ENCODE measurements at places on chromosomes 5 and 9.

- DNase-seq = no peak
Measured at GRCh38 chr9:19087106-19088000, 15.4 kb downstream of the HAUS6 start.

GRCh38 chr9:69047371-69047770, 11.8 kb downstream of the FXN start:
- DNase-seq = no peak

- DNase-seq = no peak
Measured at GRCh38 chr5:18744441-18744840, 1110.2 kb downstream of the TAF11L14 start.

GRCh38 chr5:31553863-31554262, 21.8 kb downstream of the C5orf22 start:
- DNase-seq = no peak

- no peak for DNase-seq
Measured at GRCh38 chr9:25415718-25416117, 262.5 kb downstream of the TUSC1 start.

DNA sequence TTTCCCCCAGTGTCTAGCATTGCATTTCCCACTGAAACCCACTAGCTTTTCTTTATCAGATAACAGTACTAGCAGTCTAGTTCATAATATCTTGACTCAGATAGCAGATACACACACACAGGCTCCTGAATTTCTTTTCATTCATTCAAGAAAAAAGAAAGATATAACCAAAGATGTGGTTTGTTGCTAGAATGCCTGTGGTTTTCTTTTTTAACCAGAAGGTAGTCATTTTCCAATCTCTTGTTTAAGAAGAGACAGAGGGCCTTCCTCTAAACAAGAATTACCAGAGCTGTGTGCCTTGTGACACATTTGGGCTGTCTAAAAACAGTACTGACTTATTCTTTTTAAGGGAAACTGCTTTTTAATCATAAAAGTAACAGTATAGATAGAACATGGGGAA, 167.3 kb downstream of the PJA2 start:
- DNase-seq = no peak

- no peak for DNase-seq
Measured at GRCh38 chr5:67249590-67249895, 52.9 kb upstream of the CD180 start.

DNA sequence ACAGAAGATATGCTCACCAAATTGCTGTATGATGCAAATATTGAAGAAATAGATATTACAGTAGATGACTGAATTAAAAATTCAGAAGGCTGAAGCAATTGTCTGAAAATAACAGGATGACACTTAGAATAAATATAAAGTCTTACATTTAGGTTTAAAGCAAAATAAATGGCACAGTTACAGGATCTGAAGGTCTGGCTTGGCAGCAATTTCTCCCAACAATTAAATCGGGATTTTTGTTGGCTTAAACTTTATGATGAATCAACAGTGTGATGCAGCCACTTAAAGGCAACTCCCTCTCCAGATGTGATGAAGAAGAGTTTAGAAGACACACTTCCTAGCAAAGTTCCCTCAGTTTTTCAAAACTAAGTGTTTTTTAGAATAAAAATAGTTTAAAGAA, 80.5 kb downstream of the NREP start:
- no peak for DNase-seq

- DNase-seq = no peak
Measured at GRCh38 chr5:123511290-123511647, 708 bp upstream of the CSNK1G3 start.

- no peak for DNase-seq
Measured at GRCh38 chr9:75889577-75889976, 896 bp upstream of the PCSK5 start.

DNA sequence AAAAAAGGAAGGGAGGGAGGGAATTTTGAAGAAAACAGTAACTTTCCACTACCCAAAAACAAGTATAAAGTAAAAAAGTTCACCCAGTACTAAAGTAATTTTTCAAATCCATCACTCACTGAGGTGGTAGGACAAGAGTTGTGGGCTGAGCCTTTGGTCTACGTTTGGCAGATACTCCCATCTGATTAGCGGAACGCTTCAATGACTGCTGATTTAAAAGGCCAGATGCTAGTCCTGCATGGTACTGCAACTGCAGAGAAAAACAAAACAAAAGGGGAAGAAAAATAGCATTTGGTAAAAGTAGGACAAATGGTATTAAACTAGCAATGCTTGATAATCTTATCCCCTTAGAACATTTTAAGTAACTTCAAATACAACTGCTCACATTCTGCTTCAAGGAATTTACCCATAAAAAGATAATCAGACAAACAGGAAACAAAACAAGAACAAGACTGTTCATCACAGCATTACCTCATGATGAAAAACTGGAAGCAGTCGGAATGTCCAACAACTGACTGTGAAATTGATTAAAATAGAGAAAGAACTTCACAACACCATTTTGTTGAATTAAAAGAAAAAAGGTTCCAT, 65.4 kb downstream of the MED27 start:
- DNase-seq = no peak

- no peak for DNase-seq
Measured at GRCh38 chr5:98774192-98775033, 950 bp downstream of the RGMB start.

DNA sequence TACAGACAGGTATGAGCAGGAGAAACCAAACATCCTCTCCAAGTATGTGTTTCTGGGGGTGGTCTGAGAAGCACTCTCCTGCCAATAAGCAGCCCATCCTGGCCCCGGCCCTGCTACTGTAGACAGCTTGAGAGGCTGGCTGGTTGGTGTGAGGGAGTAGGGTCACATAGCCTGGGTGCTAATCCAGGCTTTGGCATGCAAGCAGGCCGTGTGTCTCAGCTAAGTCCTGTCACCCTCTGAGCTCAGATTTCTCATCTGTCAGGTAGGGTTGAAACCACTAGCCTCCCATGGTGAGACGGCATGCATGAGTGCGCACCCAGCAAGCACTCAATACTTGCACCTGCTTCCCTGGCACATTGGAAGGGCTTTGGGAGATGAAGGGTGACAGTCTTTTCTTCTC, 49.8 kb upstream of the PHYKPL start:
- no peak for DNase-seq

DNA sequence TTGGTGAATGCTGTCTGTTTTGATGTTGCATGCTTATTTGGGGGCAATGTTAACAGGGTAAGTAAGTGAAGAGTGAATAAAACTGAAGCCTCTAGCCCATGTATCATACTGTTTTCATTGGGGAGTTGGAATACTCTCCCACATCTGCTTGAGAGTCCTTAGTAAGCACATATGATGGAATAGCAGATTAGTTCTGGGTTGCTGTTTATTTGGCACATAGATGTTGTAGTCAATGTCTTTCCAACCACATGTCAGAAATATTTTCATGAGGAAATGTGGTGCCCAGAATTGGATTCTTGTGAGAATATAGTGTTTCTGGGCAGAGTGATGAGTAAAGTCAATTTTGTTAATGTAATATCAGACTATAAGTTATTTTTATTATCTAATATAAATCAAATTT, 611.7 kb upstream of the FTMT start:
- no peak for DNase-seq

DNA sequence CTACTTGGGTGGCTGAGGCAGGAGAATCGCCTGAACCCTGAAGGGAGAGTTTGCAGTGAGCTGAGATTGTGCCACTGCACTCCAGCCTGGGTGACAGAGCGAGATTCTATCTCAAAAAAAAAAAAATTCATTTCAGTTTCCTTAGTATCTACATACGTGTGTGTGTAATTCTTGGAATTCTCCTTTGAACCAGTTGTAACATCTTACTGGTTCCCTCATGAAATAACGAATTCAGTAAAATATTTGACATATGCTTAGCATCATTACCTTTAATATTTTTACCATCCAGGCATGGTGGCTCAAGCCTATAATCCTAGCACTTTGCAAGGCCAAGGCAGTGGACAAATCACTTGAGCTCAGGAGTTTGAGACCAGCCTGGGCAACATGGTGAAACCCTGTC, 8.8 kb downstream of the PHYHD1 start:
- DNase-seq = no peak

DNA sequence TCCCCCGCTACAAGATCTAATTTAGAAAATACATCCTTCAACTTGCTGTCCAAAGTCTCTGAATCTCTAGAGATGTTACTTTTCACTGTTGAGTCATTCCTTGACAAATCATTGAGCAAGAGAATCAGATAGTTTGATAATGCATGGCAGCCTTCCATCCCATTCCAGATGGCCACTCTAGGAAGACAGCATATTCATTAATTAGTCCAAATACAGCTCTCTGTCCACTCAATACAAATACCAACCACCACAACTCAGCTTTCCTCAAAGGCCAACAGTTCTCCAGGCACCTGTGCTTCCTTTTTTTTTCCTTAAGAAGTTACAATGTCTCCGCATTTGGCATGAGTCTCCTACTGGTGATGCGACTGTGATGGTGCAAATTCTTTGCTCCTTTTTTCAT, 72.3 kb downstream of the DROSHA start:
- DNase-seq = no peak

- no peak for DNase-seq
Measured at GRCh38 chr5:124576848-124577409, 169.5 kb downstream of the ZNF608 start.

DNA sequence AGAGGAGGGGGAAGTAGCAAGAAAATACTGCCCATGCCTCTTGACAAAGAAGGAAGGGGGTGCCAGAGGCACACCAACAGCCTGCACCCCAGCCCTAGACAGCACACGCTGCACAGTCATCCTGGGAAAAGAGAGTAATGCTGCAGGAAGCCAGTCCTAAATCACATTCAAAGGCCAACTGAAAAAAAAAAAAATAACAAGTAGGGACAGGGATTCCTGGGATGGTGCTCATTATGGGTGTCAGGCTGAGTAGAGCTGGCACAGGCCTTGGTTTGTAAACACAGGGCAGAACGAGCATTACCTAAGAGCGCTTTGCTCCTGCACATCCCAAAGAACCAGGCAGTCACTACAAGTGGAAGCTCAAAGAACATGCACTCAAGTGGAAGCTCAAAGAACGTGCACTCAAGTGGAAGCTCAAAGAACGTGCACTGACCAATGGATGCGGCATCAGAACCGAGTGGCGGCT, 7.8 kb downstream of the RAPGEF1 start:
- DNase-seq = no peak

GRCh38 chr5:133777951-133778350, 165.6 kb upstream of the FSTL4 start:
- no peak for DNase-seq

DNA sequence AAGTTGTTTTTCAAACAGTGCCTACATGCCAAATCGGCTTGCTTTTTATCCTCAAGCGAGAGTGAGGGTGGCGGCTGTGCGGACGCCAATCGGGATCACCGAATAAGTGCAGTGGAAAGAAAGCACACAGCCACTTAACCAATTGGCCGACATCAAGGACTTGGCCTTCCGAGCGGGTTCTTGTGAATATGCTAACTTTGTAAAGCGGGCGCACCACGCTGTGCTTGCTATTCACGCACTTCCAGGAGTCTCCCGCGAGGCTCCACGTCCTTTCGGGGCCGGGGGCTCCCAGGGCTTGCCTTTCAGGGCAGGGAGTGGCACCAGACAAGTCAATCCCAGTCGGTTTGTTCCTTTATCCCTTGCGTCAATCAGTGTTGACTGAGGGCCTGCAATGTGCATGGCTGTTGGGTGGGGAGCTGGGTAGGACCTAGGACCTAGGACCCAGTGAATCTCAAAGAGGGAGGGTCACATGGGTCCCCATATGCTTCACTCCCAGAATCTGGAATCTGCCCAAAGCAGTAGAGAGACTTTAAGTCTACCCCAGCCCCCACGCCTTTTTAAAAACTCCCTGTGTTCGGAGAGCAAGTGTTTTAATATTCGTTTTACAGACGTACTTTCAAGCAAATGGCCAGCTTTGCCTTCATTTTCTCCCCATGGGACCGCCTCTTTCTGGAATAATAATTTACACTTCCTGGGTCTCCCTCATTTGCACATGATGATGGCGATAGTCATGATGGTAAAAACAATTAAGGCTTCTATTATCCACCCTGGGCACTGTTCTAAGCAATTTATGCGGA, 2.0 kb upstream of the GCNT4 start:
- DNase-seq = no peak

GRCh38 chr9:135105938-135106491, 18.5 kb downstream of the OLFM1 start:
- no peak for DNase-seq

Data from forelimb muscle (tissue), 1 donor.